ENCODE measurements at places on chromosomes 5 and 9.

DNA sequence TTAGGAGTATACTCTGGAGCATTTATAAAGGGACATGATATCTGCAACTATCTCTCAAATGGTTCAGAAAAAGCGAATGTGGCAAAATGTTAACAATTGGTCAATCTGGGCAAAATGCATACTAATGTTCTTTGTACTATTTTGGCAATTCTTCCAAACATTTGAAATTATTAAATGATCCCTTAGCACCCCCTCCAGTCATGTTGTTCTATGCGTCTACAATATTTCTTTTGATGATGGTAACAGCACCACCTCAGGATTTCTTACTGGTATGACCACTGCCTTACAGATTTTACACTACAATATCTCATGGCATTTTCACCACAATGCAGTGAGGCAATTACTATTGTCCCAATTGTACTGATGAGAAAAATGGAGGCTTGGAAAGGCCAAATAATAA is 52.9 kb upstream of the TRIO start:
- no peak for DNase-seq

- no peak for DNase-seq
These were observed 19.6 kb downstream of the QSOX2 start for GRCh38 chr9:136225748-136226679.

DNA sequence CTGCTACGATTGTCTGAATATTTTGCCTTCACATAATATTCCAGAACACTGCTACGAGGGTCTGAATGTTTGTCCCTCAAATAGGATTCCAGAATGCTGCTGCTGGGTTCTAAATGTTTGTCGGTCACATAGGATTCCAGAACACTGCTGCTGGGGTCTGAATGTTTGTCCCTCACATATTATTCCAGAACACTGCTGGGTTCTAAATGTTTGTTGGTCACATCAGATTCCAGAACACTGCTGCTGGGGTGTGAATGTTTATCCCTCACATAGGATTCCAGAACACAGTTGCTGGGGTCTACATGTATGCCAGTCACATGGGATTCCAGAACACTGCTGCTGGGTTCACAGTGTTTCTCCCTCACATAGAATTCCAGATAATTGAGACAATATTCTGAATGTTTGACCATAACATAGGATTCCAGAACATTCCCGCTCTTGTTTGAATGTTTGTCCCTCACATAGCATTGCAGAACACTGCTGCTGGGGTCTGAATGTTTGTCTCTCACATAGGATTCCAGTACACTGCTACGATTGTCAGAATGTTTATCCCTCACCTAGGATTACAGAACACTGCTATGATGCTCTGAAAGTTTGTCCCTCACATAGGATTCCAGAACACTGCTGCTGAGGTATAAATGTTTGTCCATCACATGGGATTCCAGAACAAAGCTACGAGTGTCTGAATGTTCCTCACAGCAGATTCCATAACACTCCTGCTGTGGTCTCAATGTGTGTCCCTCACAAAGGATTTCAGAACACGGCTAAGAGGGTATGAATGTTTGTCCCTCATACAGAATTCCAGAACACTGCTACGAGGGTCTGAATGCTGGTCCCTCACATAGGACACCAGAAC is 201.8 kb downstream of the FOXD4L6 start:
- no peak for DNase-seq

DNA sequence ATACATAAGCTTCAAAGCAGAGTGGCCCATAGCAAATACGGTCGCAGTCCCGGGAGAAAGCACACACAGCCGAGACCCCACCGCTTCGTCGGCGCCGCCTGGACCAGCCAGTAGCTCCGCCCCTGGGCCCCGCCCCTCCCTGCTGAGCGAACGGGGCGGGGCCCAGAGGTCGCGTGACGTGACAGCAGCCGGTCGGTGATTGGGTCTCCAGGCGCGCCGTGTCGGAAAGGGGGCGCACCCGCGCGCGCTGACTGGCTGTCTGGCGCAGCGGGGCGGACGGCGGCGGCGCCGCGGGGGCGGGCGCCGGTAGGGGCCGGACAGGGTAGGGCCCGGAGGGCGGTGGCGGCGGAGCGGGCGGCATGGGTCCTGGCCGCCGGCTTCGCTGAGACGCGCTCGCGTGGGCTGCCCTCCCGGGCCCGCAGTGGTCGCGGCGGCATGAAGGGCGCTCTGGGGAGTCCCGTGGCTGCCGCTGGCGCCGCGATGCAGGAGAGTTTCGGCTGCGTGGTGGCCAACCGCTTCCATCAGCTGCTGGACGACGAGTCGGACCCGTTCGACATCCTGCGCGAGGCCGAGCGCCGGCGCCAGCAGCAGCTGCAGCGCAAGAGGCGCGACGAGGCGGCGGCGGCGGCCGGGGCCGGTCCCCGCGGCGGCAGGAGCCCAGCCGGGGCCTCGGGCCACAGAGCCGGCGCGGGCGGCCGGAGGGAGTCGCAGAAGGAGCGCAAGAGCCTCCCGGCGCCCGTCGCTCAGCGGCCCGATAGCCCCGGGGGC is at the start of gene HABP4:
Gene HABP4 (plus strand): TSS at position 325 of the 768 bp plus-strand sequence. CDS start 111 bp downstream, at position 436.
- no peak for DNase-seq

GRCh38 chr5:6631441-6631840 is 1.4 kb downstream of the NSUN2 start:
- no peak for DNase-seq

DNA sequence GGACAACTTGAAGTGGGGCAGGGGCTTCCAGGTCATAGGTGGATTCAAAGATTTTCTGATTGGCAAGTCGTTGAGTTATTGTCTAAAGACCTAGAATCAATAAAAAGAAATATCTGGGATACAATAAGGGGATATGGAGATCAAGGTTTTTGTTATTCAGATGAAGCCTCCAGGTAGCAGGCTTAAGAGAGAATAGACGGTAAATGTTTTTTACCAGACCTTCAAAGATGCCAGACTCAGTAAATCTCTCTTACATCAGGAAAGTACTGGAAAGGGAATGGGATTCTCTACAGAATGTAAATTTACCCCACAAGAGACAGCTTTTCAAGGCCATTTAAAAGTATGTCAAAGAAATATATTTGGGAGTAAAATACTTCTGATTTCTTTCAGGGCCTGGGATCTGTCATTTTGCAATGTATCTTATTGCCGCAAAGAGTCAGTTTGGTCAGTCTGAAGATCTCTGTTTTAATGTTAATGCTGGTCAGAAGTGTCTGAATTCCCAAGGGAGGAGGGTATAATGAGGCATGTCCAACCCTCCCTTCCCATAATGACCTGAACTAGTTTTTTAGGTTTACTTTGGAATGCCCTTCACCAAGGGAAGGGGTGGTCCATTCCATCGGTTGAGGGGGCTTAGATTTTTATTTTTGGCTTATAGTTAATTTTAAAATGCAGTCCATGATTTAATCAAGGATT is 13.6 kb upstream of the LYSMD3 start:
- DNase-seq: no peak

- no peak for DNase-seq
These were observed 29.8 kb downstream of the NR4A3 start for GRCh38 chr9:99851500-99851822.

DNA sequence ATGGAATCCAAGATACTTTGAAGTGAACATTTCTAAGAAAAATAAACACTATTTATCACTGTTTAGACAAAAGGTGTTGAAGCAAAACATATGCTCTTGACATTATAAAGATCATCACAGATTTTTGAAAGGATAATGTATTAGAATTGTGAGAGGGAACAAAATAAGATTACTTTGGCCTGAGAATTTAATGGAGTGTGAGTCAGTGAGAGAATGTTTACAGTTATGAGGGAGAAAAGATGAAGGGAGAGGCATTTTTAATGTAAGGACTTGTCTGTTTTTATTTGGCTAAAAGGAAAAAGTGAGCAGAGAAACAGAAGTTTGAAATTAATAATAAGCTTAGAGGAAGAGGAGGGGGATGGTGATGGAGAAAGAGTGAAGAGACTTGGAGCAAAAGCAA is 1010.1 kb downstream of the EFNA5 start:
- DNase-seq: no peak

DNA sequence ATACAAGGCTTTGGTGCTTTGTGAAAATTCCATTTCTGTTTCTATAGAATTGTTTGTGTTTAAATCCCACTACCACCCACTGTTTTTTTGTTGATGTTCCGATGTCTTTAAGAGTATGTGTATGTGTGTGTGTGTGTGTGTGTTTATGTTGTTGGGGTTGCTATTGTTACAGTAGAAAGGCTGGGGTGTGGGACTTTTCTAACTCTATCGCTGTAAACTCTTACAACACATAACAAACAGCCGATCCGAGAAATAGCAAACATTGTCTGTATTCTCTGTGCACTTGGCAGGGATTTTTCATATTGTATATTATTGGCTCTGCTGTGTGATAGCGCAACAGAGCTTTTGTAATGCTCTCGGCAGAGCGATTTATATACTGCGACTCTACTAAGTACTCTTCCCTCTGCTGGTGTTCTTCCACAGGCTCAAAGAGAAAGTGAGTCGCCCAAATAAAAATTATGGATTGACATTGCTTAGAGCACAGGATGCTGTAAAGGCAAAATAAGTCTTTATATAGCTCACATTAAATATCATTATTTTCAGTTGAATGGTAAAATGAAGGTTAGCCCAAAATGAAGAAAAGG is 492.2 kb upstream of the ARRDC3 start:
- DNase-seq: no peak

- no peak for DNase-seq
These were observed 215.6 kb downstream of the PIK3R1 start for GRCh38 chr5:68431186-68431585.

- no peak for DNase-seq
These were observed 54.1 kb downstream of the DUSP1 start for GRCh38 chr5:172716796-172717313.

DNA sequence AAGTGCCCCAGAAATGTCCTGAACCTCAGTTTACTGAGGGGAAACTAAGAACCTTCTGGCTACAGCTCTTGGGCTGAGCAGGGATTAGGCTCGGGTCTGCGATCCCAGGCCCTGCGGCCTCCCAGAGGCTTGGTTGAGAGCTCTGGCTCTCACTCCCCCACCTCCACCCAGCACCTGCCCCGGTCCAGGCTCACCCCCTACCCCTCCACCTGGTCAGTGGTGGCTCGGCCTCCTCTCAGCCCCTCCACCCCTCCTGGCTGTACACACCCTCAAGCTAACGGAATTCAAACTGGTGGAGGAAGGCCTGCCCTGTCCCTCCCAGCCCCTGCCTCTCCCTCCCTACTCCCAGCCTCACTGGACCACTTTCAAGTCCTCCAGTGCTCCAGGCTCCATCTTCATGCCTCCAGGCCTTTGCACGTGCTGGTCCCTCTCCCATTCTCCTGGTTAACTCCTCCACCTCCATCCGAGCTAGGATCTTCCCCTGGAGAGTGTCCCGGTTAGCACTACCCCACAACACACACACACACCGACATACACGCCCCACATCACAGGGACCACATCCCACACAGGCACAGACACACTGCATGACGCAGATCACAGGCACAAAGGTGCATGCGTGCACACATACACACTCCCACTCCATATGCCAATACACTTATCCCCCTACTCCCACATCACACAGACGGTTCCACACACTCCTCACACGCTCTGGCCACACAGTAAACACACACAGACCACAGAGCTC is 130.9 kb downstream of the C9orf50 start:
- no peak for DNase-seq

- DNase-seq: no peak
These were observed 401.1 kb upstream of the RGMB start for GRCh38 chr5:98372351-98372750.

DNA sequence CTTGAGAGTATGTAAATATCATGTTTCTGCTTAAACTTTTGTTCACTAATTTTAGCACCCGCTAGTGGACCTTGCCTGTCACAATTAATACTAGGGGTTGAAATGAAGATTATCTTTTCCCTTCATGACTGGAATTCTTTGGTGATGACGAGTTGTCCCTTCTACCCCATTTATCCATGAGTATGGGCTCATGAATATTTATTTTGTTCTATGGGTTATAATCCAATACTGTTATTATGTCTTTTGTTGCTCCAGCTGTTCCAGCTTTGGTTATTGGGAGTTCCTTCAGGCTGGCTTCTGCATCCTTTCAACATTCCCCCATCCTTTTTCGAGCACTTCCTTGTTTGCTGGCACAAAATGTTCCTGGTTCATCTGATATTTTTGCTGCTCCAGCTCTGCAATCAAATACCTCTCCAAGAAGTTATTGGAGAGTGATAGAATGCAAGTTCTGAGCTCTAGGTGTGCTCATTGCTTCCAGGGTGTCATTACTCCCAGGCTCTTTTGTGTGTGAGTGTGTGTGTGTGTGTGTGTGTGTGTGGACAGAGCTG is 19.7 kb upstream of the ARHGEF28 start:
- no peak for DNase-seq
